HT1080 (cell line): ENCODE measurements at places on chromosomes 3 and 15. TPM values are rescaled to one million over a fixed set of nuclear protein-coding genes. Genes with fewer than 3 reads are reported as not detected.

CLEC3B gene
- not detected in 2 replicates for total RNA-seq

GOLGA8T gene
- total RNA-seq: 0.06 and 0.17 TPM in 2 replicates

DNA sequence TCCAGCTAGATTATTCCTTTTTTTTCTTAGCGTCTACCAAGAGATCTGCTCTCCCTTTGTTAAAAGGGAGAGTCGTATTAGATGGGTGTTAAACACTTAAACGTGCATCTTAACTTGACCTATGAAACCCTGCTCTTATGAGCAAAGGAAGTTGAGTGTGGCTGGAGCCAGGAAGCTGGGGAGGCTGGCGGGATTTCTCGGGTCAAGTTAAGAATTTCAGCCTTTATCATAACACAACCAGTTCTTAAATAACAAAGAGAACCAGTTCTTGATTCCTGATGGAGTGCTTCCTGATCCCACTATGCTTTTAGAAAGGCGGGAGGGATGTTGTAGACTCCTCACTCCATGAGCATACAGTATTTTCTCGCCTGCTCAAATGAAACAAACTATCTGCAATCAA lies 215.1 kb downstream of the ITPR1 start:
- DNase-seq: no peak

- DNase-seq: no peak
Measured at GRCh38 chr3:5138214-5138981, 16.3 kb downstream of the ARL8B start.

DNA sequence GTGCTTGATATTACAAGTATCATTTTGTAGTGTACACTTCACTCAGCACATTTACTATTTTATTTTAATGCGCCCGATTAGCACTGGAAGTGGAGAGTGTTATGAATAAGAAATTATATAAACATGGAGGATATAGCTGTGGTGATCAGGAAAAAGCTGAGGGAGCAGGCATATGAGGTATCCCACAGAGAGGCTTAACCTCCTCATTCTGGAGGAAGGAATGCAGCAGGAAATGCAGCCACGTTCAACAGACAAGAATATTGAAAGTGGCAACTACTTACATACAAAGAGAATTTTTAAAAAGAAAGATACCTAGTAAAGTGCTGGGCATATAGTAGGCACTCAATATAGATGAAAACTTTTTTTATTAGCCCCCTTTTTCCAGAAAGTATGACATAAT lies 166.0 kb upstream of the SATB1 start:
- DNase-seq: no peak

- no peak for DNase-seq
Measured at GRCh38 chr3:113847664-113848461, 9.3 kb downstream of the GRAMD1C start.

DNA sequence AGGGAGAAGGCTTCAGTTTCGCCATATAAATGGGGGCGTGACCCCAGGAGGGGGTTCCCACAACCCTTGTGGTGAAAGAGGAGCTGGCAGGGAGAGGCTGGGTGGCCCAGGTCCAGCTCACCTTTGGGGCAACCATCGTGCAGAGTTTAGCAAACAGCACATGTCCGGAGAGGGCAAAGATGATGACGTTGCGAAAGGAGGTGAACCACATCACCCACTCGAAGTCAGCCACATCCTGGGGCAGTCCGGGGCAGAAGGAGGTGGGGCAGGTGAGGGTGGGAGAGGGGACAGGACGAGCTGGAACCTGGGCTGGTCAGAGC lies 3.7 kb downstream of the HHATL start:
- no peak for DNase-seq
